NAMALWA (cell line): ENCODE measurements at places on chromosomes 3 and 15.

GRCh38 chr3:37395286-37395685 lies 220.9 kb upstream of the LRRFIP2 start:
- no peak for DNase-seq

DNA sequence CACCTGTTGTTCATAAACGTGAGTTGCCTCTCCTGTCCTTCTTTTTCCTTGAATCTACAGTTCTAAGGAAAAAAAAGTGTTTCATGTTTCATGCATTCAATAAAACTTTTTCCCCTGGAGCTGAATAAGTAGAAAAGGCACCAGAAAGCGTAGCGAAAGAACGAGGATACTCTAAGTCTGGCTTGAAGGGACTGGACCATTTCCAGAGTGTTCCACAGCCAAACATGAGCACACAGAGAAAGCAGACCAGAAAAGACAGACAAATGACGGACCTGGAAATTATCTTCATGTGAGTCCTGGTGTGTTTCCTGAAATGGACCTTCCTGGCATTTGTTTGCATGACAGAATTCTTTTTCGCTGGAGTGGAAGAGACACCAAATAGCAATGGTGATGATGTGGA lies 204.7 kb downstream of the SV2B start:
- DNase-seq: no peak

GRCh38 chr3:40045051-40045450 lies 235.6 kb downstream of the MYRIP start:
- DNase-seq: no peak

DNA sequence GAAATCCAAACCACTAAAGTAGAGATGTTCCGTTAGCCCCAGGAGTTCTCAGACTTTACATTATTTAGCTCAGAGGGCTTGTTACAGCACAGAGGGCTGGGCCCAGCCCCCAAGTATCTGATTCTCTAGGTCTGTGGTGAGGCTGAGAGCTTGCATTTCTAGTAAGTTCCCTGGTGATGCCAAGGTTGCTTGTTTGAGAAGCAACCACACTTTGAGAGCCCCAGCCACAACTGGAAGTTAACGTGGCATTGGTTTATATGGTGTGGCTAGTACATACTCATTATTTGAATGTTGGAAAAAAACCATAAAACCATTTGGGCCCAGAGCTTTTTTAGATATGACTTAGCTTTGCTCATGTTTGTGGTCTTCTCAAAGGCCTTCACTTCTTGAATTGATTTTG lies 35.9 kb downstream of the PRR23E start:
- no peak for DNase-seq

- DNase-seq: no peak
Observed at GRCh38 chr3:20325563-20325962, 139.6 kb upstream of the SGO1 start.

DNA sequence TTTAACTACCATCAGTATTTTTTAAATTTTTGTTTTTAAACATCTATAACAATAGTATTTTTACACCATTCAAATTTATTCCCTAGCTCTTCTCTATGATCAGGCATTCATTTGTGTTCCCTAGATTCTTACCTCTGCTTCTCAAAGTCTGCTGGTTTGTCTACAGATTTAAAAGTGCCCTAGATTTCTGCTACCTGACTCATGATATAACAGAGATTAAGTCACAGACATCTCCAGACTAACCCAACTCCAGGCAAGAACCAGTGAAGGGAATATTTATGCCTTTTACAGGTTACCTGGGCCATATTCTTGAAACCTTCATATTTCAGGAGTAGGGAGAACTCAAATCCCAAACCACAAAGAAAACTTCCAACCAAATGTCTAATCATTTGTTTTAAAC lies 38.8 kb downstream of the ADAM10 start:
- no peak for DNase-seq
